PC-3 (cell line): ENCODE measurements at places on chromosomes 6 and 20.

DNA sequence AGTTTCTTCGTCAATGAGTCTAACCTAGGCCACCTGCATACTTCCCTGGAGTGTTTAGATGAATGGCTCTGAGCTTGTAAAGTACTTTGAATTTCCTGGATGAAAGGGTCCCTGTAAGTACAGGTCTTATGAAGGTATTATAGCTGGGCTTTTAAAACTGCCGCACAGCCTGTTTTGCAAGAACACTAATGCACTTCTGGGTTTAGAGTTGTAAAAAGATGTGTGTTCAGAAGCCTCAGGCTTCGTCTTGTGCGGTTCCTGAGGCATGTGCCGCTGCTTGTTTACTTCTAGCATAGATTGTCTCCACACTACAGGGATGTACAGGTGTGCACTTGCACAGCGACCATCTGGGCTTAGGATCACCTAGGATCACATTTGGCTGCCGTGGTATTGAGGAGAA, 324.5 kb downstream of the SOX4 start:
- no peak for DNase-seq

DNA sequence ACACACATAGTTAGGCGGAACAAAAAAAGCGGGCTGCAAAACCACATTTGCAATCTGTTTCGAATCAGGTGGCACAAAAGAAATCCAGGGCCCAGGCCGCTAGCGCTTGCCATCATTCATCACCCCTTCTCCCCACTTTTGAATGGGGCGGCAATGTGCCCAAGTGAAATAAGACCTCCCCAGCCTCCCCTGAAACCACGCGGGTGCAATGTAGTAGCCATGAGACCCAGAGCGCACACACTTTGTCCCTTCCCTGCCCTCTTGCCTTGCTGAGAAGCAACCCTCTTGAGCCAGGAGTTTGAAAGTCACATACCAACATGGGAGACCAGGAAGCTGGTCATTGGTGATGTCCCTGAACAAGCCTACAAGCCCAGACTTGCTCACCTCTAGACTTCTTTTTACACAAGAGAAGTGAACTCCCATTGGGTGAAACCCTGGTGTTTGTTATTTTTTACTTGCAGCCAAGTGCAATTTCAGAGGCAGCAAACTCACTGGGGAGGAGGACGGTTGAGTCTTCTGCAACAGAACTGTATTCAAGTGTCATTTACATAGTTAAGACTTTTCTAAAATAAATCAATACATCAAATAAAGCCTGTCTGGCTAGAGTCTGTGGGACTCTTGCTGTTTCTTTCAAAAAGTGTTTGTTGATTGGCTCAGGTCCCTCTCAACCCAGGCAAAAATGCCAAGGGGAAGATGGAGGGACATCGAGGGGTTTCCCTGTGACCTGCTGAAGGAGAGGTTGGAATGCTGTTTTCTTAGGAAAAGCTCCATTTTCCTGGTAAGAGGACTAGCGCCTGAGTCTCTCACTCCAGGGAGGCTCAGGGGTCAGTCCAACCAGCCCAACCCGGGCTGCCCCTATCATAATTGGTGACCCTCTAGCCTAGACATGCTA, 138.1 kb upstream of the PTPN1 start:
- DNase-seq = no peak

DNA sequence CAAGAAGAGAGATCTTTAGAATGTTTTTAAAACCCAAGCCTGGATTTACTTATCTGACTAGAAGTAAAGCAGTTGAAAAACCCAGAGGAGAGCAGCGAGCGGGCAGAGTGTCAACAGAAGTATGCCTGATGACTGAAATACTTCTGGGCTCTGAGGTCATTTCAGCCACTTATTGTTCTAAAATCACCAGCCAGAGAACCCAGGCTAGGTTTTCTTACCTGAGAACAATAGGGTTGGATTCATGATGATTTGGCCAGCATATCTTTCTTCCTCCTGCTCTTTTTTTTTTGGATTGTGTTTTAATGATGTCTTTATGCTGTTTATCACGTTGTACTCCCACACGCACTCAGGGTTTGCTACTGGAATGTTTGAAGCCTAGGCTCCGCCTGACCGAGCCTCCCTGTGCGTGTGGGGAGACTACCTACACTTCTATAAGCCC, 63.0 kb upstream of the KIF25 start:
- no peak for DNase-seq

GRCh38 chr20:62240020-62240685, 1.8 kb downstream of the OSBPL2 start:
- DNase-seq = no peak

- no peak for DNase-seq
Observed at GRCh38 chr6:144320741-144321140, 35.6 kb downstream of the UTRN start.
